T-helper 1 cell (primary cell): ENCODE measurements at places on chromosomes 2 and 18.

GRCh38 chr2:62375113-62375420, 130.9 kb downstream of the TMEM17 start:
- DNase-seq: no peak

- no peak for DNase-seq
Observed at GRCh38 chr2:12720278-12720620, 3.5 kb downstream of the TRIB2 start.

- no peak for DNase-seq
Observed at GRCh38 chr2:222643134-222643533, 12.8 kb downstream of the FARSB start.

DNA sequence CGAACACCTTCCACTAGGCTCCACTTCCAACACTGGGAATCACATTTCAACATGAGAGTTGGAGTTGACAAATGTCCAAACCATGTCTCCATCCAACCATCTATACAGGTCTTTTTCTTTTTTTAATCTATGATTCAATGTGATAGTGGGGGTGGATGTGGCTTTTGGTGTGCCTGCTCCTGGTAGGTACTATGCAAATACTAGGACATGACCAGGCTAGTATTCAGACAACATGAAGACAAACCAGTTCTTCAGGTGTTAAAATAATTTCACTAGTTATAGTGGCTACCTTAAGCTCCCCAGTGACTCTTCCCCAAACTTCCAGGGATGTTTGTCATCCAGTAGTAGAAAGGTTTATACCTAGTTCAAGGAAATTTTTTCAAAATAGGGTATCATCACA, 387.5 kb downstream of the CDH2 start:
- no peak for DNase-seq

GRCh38 chr2:237480988-237481525, 6.0 kb upstream of the MLPH start:
- DNase-seq: no peak

GRCh38 chr2:204665771-204666170, 120.5 kb downstream of the PARD3B start:
- DNase-seq: no peak

- DNase-seq: no peak
Observed at GRCh38 chr2:127324635-127325034, 30.7 kb upstream of the ERCC3 start.

- DNase-seq: no peak
Observed at GRCh38 chr2:43636621-43637020, 439 bp upstream of the PLEKHH2 start.

DNA sequence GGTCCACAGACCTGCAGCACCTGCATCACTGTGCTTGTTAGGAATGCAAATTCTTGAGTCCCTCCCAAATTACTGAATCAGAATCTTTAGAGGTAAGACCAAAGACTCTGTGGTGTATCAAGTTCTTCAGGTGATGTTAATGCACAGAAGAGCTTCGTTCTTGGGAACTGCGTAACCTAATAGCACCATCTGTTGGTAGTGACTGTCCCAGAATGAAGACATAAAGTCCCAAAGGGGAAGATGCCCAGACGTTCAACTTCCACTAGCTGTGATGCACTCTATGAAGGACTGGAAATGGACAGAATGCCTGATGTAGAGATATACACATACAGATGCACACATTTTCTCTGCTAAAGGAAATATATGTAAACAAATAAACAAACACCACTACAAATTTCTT, 576.0 kb downstream of the LRP1B start:
- DNase-seq: no peak

DNA sequence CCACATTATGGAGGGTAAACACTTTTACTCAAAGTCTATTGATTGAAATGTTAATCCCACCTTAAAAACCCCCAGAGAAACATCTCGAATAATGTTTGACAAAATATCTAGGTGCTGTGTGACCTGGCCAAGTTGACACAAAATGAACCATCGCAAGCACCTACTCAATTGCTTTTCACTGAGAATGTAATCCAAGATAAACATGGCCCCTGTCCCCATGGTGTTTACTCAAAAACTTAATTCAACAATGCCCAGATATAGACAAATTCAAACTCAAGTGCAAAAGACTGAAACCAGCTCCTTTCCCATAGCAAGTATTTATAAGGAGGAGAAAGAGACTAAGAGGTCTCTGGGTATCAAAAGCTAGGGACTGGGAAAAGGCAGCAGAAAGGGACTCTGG, 15.0 kb upstream of the ACMSD start:
- DNase-seq: no peak

DNA sequence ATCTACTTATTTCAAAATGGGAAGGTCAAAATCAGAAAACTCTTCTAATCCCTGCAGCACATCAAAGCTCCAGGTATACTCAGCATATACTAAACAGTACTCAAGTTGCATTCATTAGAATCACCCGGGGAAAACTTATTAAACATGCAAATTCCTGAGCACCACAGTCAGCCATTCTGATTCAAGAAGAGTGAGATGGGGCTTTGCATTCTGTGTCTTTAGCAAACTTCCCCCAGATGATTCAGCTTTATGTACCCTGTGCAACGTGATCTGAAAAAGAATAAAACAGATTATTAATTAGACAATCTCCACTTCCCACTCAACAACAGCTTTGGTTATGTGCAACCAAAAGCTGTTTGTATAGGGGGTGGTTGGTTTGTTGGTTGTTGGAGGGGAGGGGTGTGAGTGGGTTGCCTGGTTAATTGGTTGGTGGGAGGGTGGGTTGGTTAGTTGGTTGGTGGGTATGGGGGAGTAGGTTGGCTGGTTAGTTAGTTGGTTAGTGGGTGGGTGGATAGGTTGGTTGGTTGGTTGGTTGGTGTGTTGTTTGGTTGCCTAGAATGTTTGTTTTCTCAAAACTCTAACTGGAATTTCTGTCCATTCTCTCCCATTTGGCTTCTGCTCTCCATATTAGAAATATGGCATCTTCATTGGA, 112.5 kb upstream of the AGAP1 start:
- no peak for DNase-seq

DNA sequence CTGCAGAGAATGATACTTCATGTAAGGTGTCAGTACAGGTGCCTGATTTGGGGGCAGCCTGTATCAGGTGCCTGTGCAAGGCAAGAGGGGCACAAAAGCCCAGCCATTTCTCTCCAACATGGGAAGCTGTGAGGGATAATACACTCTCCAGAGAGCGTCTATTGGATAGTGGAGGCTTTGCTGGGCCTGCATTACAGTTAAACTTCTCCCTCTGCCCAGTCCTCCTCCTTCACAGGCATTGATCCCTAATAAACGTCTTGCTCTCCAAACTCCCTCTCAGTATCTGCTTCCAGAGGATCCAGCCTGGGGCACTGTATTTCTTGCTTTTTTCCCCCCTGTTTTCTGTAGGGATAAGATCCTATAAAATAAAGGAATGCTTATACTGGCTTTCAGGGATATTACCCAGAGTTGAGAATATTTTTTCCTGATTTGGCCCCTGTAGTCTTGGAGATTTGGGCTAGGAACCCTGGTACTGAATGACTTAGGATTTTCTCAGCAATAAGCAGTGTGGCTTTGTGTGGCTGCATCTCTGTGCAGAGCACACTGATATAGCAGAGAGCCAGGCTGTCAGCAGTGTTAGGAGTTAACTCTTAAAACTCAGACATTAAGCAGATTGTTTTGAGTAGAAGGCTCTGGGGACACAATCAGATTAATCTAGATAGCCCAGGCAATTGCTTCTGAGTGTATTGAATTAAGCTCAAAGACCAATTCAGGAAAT, 330.6 kb downstream of the CYRIA start:
- DNase-seq: no peak

DNA sequence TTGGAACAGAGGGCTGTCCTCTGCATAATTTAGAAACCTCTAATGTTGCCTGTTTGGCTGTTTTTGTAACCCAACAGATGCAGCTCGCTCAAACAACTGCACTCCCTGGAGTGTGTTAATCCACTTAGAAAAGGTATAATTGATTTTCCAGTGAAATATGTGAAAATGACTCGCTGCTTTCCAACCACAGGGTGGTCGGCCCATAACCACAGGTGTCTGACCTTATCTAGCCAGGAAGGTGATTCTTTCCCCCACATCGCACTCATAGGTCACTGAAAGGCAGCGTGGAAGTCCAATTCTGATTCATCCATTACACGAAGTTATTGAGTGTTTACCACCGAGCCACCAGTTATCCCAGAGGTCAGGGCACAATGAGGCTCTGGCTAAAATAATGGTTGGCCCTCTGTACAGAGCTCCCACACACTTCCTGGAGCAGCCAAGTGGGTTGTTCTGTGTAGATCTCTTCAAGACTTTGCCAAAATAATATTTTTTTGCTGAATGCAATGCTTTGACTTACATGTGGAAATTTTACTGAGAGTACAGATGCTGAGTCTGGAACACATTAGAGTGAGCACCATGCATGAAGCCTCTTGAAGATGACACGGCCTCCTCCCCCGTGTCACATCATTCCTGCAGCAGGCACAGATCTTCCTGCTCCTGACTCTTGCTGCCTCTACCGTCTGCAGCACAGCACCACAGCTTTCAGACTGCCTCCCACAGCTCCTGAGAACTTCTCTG, 396.2 kb downstream of the ZNF516 start:
- no peak for DNase-seq
